ENCODE measurements at places on chromosomes 4 and X.

- DNase-seq = no peak
Measured at GRCh38 chrX:123731258-123731986, 1.4 kb downstream of the THOC2 start.

- DNase-seq = no peak
Measured at GRCh38 chr4:93157986-93158385, 670.6 kb upstream of the ATOH1 start.

DNA sequence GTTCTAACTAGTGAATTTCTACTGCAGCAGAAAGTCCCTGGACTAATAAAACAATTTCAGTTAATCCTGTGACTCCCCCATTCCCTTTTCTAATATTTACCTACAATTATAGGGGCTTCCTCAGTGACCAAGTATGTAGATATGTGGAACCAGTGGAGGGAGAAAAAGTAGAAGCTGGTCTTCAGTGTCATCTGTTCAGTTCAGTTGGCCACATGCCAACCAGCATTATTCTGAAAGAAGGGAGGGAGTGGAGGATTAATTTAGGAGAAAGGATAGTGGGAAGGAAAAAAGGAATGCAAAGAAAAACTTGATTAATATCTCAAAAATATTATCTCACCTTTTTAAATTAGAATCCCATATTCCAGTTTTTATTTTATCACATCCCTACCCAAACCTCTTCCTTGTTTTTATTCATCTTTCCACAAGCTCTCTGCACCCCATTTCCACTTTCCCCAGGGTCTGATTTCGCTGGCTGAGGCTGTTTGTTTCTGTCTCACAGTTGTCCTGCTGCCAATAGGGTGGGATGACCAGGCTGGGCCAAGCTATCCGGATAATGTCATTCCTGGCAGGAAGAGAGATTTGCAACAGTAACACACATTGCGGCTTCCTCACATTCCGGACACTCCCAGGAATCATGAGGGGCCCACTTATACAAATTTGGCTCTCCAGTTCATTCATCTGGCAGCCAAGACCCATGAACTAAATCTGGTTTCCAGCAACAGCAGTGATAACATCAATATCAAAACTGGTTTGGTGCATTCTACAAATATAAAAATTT, 24.6 kb upstream of the ANTXR2 start:
- no peak for DNase-seq

DNA sequence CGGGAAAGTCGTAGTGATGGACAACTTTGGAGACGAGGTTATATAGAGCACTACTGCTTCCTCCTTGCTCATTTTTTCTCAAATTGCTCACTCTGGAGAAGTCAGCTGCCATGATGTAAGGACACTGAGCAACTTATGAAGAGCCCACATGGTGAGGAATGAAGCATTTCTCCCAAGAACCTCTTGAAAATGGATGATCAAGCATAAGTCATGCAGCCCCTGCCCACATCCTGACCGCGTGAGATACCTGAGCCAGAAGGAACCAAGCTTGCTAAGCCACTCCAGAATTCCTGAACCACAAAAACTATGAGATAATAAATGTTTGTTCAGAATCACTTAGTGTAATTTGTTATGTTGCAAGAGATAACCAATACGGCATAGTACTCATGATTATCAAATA, 42.8 kb downstream of the PDE5A start:
- DNase-seq = no peak

- no peak for DNase-seq
Measured at GRCh38 chr4:103098756-103099440, 736 bp downstream of the BDH2 start.

DNA sequence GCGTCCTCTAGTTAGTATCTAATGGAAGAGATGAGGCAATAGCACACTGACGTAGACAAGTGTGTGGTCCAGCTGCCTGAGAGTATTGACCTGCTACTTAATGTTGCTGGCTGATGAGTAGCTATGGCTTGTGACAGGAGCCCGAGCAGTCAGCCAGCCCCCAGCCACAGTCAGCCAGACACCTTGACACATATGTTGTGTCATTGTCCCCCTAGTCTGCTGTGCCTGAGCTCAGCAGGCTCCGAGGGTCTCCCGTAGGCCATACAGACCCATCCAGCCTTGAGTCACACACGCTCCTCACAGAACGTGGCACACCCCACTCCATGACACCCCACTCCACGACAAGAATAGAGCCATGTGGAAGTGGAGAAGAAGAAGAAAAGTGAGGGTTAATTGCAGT, 362.1 kb downstream of the UNC5C start:
- DNase-seq = no peak

DNA sequence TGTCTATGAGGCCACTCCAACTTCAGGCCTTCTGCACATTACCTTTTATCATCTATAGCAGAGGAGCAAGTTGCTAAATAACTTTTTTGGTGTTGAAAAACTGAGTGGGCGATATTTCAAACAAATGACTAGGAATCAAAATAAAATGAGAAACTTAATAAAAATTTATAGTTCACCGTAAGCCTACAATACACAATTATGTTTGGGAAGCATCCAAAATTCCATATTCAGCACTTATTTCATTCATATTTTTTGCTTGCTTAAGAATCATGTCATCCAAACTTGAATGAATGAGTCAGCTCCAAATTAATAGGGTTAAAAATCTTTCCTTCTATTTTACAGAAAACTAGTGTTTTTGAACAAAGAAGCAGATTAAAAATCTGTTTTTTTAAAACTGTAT, 119.1 kb downstream of the SH3RF1 start:
- DNase-seq = no peak

- no peak for DNase-seq
Measured at GRCh38 chr4:62191451-62192240, 991.5 kb downstream of the ADGRL3 start.

DNA sequence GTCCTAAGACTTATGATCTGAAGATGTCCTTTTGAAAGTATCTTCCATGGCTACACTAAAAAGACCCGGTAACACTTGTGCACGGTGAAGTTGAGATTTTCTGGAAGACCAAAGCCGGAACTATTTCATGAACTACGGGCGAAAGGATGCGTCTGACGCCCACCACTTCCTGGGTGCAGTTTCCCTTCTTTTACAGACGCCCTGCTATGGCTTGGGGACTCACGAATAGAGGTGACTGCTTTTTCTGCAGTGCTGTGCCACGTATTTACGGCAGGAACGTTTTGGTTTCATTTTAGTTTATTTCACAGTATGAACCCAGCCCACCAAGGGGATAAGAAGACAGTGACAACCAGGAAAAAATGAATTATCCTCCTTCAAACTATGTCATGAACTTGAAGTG, 180.4 kb downstream of the AFAP1 start:
- peak; percentile 41 for DNase-seq

- no peak for DNase-seq
Measured at GRCh38 chr4:149707862-149708261, 107.8 kb downstream of the IQCM start.

DNA sequence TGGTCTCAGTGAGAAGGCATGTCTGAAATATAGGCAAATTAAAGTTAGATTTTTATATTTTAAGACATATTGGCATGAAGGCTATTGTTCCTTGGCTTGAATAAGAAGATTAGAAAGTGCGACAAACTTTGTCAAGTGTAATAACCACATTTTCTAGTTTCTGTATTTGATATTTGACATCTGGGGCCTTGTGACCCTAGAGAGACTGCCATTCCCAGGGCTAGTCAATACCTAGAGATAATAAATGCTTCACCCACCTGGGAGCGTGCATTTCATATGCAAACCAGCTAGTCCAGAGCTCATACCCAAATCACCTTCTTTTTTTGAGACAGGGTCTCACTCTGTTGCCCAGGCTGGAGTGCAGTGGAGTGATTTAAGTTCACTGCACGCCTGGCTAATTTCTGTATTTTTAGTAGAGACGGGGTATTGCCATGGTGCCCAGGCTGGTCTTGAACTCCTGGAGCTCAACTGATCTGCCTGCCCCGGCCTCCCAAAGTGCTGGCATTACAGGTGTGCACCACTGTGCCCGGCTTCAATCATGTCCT, 62.6 kb downstream of the COQ2 start:
- DNase-seq = no peak

- no peak for DNase-seq
Measured at GRCh38 chr4:86891762-86892635, at the start of gene C4orf36. Gene C4orf36 (minus strand): TSS chr4:86892422. CDS start chr4:86891520, 902 bp downstream.
